Stimulated activated CD4-positive, alpha-beta T cell treated with anti-CD3 and anti-CD28 coated beads, Interleukin-1b, Interleukin-23, amount 100 ng/mL, for 1 hour (primary cell): ENCODE measurements at places on chromosomes 1 and 21.

DNA sequence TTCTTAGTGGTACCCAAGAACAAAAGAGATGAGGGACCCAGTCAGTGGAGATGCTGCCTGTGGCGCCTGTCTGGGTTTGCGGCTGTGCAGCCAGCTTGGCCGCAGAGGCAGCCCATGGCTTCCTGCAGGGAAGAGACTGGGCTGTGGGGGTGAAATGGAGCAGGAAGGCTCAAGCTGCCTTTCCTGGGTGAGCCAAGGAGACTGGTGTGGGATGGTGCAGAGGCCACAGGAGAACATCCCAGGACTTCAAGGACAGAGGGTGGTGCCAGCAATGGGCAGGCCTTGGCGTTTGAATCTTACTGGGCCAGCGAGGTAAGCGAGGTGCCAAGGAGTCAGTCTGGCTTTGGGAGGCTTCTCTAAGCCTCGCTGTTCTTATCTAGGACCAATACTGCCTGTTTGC lies 26.4 kb downstream of the KCNA10 start:
- DNase-seq = no peak

DNA sequence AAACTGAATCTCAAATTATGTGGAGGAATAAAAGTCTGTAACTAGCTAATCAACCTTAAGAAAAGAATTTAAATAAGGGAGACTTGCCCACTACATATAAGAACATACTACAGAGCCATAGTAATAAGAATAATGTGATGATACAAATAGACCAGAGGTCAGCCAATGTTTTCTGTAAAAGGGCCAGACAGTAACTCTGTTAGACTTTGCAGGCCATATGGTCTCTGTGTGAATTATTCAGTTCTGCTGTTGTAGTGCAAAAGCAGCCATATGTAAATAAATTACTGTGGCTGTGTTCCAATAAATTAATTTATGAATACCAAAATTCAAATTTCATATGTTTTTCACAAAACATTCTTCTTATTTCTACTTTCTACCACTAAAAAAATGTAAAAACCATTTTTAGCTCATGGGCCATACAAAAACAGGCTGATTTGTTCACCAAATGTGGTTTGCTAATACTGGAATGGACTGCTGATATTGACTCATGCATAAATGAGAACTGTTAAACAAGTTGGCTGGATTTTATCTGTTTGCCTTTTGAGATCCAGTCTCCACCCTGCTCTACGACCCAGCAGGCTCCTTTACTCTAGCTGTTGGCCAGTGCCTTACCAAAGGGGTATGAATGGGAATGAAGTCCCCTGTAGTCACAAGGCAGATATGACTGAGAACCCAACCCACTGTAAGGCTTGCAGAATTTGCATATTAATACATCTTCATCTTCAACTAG lies 98.2 kb upstream of the ZNHIT6 start:
- DNase-seq = no peak

DNA sequence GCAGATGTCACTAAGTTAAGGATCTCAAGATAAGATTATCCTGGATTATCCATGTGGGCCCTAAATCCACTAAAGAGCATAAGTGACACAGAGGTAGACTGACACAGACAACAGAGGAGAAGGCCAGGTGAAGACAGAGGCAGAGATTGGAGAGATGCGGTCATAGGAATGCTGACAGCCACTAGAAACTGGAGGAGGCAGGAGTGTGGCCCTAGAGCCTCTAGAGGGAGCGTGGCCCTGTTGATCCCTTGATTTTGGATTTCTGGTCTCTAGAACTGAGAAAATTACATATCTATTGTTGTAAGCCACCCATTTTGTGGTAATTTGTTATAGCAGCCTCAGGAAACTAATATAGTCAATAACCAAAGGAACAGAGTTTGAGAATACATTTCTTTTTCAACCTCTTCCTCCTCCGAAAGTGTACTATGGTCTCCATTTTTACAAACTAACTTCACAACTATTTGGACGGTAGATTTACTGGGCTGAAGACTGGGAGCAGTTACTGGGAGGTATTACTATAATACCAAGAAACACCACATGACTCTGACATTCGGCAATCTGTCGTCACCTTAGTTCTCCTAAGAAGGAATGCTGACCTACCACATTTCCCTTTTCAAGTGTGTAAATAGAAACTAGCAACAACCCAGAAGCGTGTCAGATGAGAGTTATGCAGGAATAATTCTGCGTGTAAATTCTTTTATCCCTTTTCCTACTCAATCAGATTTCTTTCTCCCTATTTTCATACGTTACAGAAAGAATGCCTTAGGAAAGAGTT lies 116.0 kb upstream of the ZNHIT6 start:
- no peak for DNase-seq

GRCh38 chr1:200366577-200367253 lies 43.1 kb downstream of the ZNF281 start:
- no peak for DNase-seq

GRCh38 chr21:37915497-37915911 lies 753 bp downstream of the KCNJ6 start:
- DNase-seq = no peak
